ENCODE measurements at places on chromosomes 12 and 14. TPM values are rescaled to one million over a fixed set of nuclear protein-coding genes. Genes with fewer than 3 reads are reported as not detected.

KDM5A gene
- 41.6 TPM for total RNA-seq

TAS2R50 gene
- total RNA-seq, result 5.7 TPM

DNA sequence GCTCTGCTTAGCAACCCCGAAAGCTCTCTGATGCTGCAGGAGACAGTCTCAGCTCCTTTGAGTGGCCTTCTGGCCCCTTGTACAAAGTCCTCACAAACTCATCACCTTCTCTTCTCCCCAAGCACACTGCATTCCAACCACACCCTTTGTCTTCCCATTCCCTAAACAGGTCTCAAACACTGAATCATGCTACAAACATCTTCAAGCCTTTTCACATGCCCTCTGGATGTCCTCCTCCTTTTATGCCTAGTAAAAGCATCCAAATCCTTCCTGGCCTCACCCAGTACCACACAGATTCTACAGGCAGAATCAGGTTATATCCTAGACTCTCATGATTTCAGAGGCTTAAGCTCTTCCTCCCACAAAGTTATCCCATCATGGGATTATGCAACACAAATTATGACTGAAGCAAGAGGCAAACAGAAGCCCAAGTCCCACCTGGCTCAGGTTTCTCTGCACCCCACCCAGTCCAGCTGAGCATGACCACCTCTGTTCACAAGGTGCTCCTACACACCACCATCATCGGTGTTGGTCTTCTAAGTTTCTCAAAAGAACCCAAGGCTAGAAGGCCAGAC, 61.4 kb upstream of the PCED1B start:
- no peak overlapping the region for H3K4me3 ChIP-seq
- H3K27me3 ChIP-seq, result no peaks in the 10 kb centered on the region
- H3K27ac ChIP-seq, result no peak overlapping the region
- no peak for DNase-seq

- H3K36me3 ChIP-seq, result no peaks in the 10 kb centered on the region
- H3K4me1 ChIP-seq, result no peaks in the 10 kb centered on the region
- H3K27ac ChIP-seq, result no peak overlapping the region
- no peak for DNase-seq
- H3K27me3 ChIP-seq, result no peaks in the 10 kb centered on the region
- H3K4me3 ChIP-seq, result no peak overlapping the region
These were observed 13.6 kb downstream of the TTC8 start for GRCh38 chr14:88838015-88838414.

GRCh38 chr12:106054049-106054448, 84.7 kb downstream of the NUAK1 start:
- no peak for DNase-seq
- no peak overlapping the region for H3K27ac ChIP-seq
- H3K27me3 ChIP-seq, result no peaks in the 10 kb centered on the region
- H3K4me3 ChIP-seq, result no peak overlapping the region
- H3K36me3 ChIP-seq, result no peaks in the 10 kb centered on the region
- H3K4me1 ChIP-seq, result peaks cover 3% of the 10 kb centered on the region
